ENCODE measurements at places on chromosomes 3 and 15. TPM values are rescaled to one million over a fixed set of nuclear protein-coding genes. Genes with fewer than 3 reads are reported as not detected.
A peak's percentile ranks its signal among the peaks of the same experiment; 100 is the strongest.

DNA sequence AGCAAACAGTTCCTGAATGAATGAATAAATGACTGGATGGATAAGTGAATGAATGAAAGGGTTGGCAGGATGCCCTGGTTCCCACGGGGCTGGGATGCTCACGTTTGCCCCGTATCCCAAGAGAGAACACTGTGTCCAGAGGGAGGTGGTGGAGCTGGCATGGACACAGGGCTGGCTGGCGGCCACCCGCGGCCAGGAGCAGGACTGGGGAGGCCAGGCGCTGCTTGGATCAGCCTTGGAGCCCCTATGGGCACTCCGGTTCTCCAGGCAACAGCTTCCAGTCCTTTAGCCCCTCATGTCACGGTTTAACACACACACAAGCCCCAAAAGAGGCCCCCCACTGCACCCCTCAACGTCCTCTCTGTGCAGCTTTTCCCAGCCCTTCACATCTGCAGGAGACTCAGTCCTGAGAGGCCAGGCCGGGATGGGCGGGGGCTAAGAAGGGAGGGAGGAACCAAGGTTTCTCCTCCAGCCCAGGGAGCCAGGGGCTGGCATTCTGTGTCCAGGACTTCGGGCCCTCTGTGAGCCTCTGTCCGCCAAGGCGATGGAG lies 86.0 kb upstream of the ALDH1L1 start:
- no peak overlapping the region for H3K27ac ChIP-seq
- H3K4me3 ChIP-seq = no peak overlapping the region

- no peaks in the 10 kb centered on the region for H3K4me1 ChIP-seq
- H3K27ac ChIP-seq = no peak overlapping the region
Measured at GRCh38 chr3:174431717-174432116, 427.4 kb upstream of the NAALADL2 start.

DNA sequence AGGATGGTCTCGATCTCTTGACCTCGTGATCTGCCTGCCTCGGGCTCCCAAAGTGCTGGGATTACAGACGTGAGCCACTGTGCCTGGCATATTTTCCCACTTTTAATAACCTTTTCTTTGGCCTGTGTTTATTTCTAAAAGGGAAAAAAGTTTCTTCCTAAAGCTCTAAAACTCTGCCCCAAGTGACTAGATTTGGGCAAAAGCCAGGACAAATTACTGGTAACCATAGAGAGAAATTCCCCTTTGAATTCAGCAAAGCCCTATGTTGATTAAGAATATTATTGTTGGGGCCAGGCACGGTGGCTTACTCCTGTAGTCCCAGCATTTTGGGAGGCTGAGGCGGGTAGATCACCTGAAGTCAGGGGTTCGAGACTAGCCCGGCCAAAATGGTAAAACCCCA lies 11.5 kb upstream of the TRPM7 start:
- H3K36me3 ChIP-seq = no peaks in the 10 kb centered on the region
- no peak overlapping the region for H3K27ac ChIP-seq
- H3K27me3 ChIP-seq = no peaks in the 10 kb centered on the region

Gene CLDN16
- not detected for total RNA-seq

GRCh38 chr3:31465999-31466398 lies 66.7 kb upstream of the STT3B start:
- no peaks in the 10 kb centered on the region for H3K27me3 ChIP-seq
- no peak overlapping the region for H3K27ac ChIP-seq
- H3K36me3 ChIP-seq = no peaks in the 10 kb centered on the region

DNA sequence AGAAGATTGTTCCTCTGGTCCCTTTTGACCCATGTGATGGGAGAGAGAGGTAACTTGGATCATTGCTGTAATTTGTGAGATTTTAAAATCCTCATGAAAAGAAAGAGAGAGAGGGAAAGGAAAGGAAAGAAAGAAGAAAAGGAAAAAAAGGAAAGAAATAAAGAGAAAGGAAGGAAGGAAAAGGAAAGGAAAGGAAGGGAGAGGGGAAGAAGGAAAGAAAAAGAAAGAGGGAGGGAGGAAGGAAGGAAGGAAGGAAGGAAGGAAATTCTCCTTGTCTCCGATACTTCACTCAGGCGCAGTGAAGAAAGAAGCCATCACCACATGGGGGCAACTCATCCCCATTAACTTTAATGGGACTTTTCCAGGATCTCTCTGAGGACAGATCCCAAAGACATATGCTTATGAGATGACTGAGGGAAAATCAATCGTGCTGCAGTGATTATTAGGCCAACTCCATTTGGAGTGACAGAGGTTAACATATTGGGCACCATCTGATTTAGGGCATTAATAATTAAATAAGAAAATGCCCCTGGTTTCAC lies 123.0 kb downstream of the MEGF11 start:
- H3K27ac ChIP-seq = no peak overlapping the region
- DNase-seq = no peak
- H3K36me3 ChIP-seq = no peaks in the 10 kb centered on the region
- no peaks in the 10 kb centered on the region for H3K27me3 ChIP-seq
- H3K4me1 ChIP-seq = no peaks in the 10 kb centered on the region

- no peak overlapping the region for H3K27ac ChIP-seq
- H3K36me3 ChIP-seq = no peaks in the 10 kb centered on the region
- DNase-seq = no peak
- H3K27me3 ChIP-seq = no peaks in the 10 kb centered on the region
Measured at GRCh38 chr3:116647996-116648395, 61.6 kb upstream of the TUSC7 start.

- no peak for DNase-seq
- no peaks in the 10 kb centered on the region for H3K27me3 ChIP-seq
- H3K4me1 ChIP-seq = no peaks in the 10 kb centered on the region
- no peak overlapping the region for H3K27ac ChIP-seq
- no peaks in the 10 kb centered on the region for H3K36me3 ChIP-seq
Measured at GRCh38 chr3:40299721-40300335, 9.7 kb upstream of the EIF1B start.

Gene PDE8A
- total RNA-seq = 23.8 TPM

Gene ANKRD63
- not detected for total RNA-seq

Gene CLDN18
- not detected for total RNA-seq

DNA sequence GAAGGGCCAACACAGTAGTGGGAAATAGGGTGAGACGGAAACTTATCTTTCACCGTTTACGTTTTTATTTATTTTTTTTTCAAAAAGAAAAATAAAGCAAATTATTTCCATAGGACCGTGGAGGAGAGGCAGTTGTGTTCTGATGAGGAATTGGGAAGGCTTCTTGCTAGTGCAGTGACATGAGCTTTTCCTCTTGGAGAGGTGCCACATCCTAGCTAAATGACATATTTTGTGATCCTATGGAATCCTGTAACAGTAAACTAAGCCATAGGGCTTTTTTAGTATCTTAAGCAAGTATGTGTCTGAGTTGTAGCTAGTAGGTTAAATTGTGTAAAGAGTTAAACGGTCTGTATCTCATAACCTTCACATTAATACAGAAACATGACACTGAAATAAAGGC lies 609.9 kb downstream of the RBMS3 start:
- H3K4me3 ChIP-seq = no peak overlapping the region
- H3K27me3 ChIP-seq = no peaks in the 10 kb centered on the region
- no peak for DNase-seq
- no peaks in the 10 kb centered on the region for H3K36me3 ChIP-seq
- H3K4me1 ChIP-seq = no peaks in the 10 kb centered on the region

- DNase-seq = no peak
- peaks cover 6% of the 10 kb centered on the region for H3K36me3 ChIP-seq
- H3K4me1 ChIP-seq = peaks cover 9% of the 10 kb centered on the region
- H3K27ac ChIP-seq = no peak overlapping the region
- no peaks in the 10 kb centered on the region for H3K27me3 ChIP-seq
Measured at GRCh38 chr15:41914411-41914810, 20.6 kb upstream of the SPTBN5 start.

DNA sequence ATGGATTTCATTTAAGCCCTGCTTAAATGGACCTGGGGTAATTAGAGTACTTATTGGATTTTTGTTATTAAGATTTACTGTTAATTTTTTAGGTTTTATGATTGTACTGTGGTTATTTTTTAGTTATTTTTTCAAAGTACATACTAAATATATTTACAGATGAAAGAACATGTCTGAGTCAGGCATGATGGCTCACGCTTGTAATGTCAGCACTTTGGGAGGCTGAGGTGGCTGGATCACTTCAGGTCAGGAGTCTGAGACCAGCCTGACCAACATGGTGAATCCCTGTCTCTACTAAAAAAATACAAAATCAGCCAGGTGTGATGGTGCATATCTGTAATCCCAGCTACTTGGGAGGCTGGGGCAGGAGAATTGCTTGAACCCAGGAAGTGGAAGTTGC lies 16.2 kb upstream of the RPL24 start:
- H3K4me3 ChIP-seq = no peak overlapping the region
- H3K36me3 ChIP-seq = no peaks in the 10 kb centered on the region
- no peaks in the 10 kb centered on the region for H3K27me3 ChIP-seq
- DNase-seq = no peak

Gene NRG4
- total RNA-seq = not detected

- DNase-seq = no peak
- no peaks in the 10 kb centered on the region for H3K27me3 ChIP-seq
- H3K36me3 ChIP-seq = no peaks in the 10 kb centered on the region
- no peak overlapping the region for H3K4me3 ChIP-seq
- no peak overlapping the region for H3K27ac ChIP-seq
- no peaks in the 10 kb centered on the region for H3K4me1 ChIP-seq
Measured at GRCh38 chr3:190178779-190179178, 58.1 kb upstream of the P3H2 start.

Gene C3orf80
- total RNA-seq = not detected

- H3K27me3 ChIP-seq = no peaks in the 10 kb centered on the region
- no peak overlapping the region for H3K4me3 ChIP-seq
- H3K4me1 ChIP-seq = peaks cover 4% of the 10 kb centered on the region
Measured at GRCh38 chr3:197906850-197907187, 43.2 kb upstream of the RPL35A start.

Gene RASSF1
- 329 TPM for total RNA-seq

DNA sequence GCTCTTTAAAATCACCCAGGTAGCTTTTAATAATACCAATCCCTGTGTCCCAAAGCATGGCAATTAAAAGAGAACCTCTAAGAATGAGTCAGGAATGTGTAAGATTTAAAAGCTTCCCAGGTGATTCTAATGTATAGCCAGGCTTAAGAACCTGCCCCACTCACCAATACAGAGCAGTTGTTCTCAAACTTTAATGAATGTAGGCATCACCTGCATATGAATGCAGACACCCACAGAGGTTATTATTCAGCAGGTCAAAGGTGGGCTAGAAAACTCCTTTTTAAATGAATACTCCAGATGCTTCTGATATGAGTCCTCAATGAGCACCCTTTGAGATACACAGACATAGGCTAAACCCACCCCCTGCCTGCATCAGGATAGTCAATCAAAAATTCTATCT lies 298.1 kb upstream of the KCNMB2 start:
- no peak overlapping the region for H3K27ac ChIP-seq
- DNase-seq = no peak
- no peaks in the 10 kb centered on the region for H3K4me1 ChIP-seq
- no peaks in the 10 kb centered on the region for H3K27me3 ChIP-seq

GRCh38 chr3:76624164-76624563 lies 415.7 kb upstream of the ROBO2 start:
- H3K36me3 ChIP-seq = no peaks in the 10 kb centered on the region
- no peak overlapping the region for H3K4me3 ChIP-seq
- H3K27ac ChIP-seq = no peak overlapping the region

- H3K4me3 ChIP-seq = peak overlapping the region; percentile 82
- peak; percentile 88 for DNase-seq
- H3K36me3 ChIP-seq = peaks cover 38% of the 10 kb centered on the region
- no peaks in the 10 kb centered on the region for H3K27me3 ChIP-seq
Measured at GRCh38 chr3:101850246-101851051, 1.1 kb downstream of the NFKBIZ start.

DNA sequence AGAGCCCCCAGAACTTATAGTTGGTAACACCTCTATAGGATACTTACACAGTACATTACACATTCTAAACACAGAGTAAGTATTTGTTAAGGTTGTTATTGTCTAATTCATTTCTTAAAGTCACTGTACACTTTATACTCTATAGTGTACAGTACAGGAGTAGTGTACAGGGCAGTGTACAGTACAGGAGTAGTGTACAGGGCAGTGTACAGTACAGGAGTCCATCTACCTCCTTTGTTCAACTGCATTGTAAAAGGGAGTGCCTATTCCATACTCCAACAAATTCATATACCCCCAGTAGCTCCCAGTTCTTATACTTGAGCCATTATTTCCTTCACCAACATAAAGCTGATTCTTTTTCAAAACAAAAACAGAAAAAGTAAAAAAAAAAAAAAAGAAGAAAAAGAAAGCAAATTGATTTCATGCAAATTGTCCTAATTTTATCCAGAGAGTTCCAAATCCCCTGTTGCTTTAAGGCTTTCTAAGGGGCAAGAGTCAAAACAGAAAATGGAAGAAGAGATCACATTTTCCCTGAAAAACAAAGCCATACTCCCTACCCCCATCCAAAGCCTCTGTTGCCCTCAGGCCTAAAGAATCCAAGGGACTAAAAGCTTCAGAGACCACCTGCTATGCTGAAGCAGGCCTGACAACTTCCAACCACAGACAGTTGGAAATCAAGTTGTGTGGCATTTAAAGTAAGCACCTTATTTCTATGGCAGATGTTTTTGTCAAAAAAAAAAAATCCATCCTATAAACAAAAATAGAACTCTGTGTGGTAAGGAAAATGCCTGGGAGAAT lies 125.6 kb downstream of the PLCH1 start:
- no peak for DNase-seq
- H3K4me3 ChIP-seq = no peak overlapping the region
- H3K36me3 ChIP-seq = no peaks in the 10 kb centered on the region
- H3K4me1 ChIP-seq = no peaks in the 10 kb centered on the region
- no peak overlapping the region for H3K27ac ChIP-seq

GRCh38 chr3:82676356-82677026 lies 915.0 kb upstream of the GBE1 start:
- DNase-seq = no peak
- H3K36me3 ChIP-seq = no peaks in the 10 kb centered on the region
- no peaks in the 10 kb centered on the region for H3K27me3 ChIP-seq
- H3K4me1 ChIP-seq = no peaks in the 10 kb centered on the region
- H3K4me3 ChIP-seq = no peak overlapping the region
- no peak overlapping the region for H3K27ac ChIP-seq

Gene BFSP2
- total RNA-seq = not detected

Gene SLC35G2
- not detected for total RNA-seq

All from natural killer cell (primary cell).